ENCODE measurements at places on chromosomes 12 and 14.
A peak's percentile ranks its signal among the peaks of the same experiment; 100 is the strongest.

DNA sequence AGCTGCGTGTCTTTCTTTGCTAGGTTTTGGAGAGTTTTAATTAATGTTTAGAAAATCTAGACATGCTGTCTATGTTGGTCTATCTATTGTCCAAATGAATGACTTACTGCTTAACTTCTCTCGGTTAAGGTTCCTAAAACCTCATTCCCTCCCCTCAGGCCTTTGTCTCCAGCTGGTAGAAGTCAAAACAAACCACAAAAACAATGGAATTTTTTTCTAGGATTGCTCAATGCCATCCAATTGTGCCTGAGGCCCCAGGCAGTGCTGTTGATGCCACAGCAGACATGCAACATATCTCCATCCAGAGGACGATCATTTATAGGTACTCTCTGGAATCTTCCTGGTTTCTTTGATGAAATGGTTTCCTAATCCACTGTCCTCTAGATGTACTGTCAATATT is 448.2 kb upstream of the TBX3 start:
- DNase-seq = no peak

DNA sequence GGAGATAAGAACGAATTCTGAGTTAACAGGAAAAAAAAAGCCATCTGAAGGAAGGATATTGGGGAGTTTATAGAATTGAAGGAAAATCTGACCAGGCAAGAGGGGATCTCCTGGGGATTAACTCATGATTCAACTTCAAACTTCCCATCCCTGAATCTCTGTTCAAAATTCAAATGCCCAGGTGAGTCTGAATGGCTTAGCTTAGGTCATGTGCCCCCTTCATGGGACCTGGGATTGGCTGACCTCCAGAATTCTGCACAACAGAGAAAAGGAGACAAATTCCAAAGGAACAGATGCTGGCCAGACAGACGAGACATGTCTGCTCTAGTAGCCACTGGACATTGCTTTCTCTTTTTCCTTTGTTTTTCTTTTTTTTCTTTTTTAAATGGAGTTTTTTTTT is 26.2 kb upstream of the TMED10 start:
- no peak for DNase-seq

- no peak for DNase-seq
These were observed 46.3 kb upstream of the KICS2 start for GRCh38 chr12:64268409-64268808.

DNA sequence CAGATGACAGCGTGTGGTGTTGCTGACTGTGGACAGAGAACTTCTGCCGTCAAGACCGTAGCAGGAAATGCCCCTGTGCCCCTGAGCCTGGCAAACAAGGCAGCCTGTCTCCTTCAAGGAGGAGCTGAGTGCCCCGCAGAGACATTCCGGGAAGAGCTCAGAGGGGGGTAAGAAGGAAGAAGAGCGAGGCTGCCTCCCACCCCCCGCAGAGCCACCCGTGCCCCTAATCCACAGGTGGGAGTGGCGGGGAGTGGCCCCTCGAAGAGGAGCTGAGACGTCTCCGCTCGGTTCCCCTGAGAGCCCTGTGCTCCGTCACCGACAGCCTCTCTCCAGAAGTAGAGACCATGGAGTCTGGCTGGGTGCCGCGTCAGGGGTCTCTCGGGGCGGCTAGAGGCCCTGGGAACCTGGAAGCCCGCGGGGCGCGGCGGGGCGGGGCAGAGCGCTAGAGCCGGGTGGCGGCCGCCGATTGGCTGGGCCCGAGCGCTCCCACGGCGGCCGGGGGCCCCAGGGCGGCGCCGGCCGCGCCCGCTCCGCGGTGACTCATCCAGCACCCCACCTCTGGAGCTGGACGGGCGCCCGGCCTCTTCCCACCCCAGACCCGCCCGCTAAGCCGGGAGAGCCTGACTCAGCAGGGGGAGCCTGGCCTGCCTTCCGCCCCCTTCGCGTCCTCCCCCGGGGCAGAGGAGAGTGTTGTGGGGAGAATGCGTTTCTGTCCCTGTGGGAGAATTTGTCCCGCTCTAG is 25.2 kb upstream of the KRT78 start:
- DNase-seq = peak; percentile 59

DNA sequence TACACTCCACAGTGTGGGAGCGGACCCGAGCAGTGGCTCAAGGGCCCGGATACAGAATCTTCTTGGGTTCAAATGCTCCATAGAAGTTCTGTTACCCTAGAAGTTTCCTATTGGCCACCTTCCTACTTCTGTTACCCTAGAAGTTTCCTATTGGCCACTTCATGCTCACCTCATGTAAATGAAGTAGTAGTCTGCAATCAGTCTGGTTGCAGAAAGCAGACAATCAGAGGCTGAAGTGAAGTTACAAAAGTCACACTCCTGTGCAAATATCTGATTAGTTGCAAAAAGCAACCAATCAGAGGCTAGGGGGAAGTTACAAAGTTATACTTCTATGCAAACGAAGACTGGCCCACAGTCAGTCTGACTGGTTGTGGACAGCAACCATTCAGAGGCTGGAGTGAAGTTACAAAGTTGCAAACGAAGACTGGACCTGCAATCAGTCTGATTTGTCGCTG is 77.8 kb upstream of the CPNE8 start:
- DNase-seq = no peak

DNA sequence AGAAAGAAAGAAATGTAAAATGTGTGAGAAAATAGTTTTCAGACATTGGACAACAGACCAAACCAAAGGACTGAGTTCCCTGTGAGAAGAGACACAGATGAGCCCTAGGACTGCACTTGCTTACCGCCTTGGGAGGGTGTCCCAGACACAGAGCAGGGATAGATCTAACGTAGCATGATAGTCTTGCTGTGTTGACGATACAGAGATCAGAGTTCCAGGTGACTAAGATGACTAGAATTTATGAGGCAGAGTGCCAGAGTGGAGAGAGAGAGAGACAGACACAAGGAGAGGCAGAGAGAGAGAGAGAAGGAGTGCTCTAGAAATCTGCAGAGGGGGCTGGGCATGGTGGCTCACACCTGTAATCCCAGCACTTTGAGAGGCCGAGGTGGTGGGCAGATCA is 148.2 kb upstream of the LMNTD1 start:
- no peak for DNase-seq

GRCh38 chr12:24898185-24898584 is 50.7 kb downstream of the BCAT1 start:
- no peak for DNase-seq

- no peak for DNase-seq
These were observed 19.4 kb upstream of the A2M start for GRCh38 chr12:9134981-9135628.

DNA sequence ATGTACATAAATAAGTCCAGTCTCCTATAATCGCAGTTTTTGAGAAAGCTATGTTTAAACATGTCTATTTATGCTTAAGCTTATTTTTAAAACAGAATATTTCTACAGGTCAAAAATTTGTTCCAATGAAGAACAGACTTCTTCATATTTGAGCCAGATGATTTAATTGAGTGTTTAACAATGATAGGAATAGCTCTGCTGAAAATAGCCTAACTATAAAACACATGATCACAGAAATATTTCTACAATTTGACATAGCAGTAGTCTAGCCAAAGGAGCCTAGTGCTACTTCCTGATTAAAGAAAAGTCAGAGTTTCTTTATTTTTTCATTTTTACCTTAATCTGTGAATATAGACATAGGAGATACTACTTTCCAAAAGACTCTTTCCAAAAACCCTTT is 29.4 kb downstream of the DCP1B start:
- no peak for DNase-seq

GRCh38 chr12:7605900-7606465 is 59.7 kb downstream of the APOBEC1 start:
- no peak for DNase-seq

DNA sequence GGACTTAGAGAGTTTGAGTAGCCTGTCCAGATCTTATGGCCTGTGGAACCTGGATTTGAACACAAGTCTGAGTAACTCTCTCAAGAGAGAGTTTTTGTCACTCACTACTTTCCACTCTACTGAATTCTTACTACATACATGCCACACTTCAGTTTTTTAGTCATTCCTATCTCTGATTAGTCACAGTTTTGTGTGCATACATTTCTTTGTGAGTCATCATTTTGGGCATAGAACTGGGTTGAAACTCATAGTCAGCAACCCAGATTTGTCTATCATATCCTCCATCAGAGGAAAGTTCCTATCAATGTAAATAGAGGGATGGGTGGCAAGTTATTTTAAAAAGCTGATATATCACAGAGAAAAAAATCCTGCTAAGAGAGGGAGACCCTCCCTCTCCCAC is 42.9 kb downstream of the FLRT2 start:
- DNase-seq = no peak

- no peak for DNase-seq
These were observed 412 bp upstream of the TEP1 start for GRCh38 chr14:20413744-20414082.

GRCh38 chr14:23345987-23346692 is 6.5 kb downstream of the SLC22A17 start:
- no peak for DNase-seq
